DMS53 (cell line): ENCODE measurements at places on chromosomes 3 and 15.

GRCh38 chr3:147934451-147935180 is 525.5 kb downstream of the ZIC1 start:
- peak; percentile 16 for DNase-seq

DNA sequence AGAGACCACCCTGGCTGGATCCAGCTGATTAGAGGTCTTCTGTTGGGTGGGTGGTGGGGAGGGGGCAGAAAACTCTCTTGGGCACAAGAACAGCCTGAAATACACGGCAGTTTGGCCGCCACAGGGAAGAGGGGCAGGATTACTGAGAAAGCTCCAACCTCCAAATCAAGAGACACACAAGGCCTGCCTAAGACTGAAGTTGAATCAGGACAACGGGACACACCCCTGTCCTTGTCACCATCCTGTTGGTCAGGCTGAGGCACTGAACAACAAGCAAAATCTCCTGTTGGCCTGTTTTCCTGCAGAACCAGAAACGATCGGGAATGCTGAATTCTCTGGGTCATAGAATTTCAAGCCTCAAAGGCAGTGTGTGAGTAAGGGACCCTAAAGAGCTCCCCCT is 247.8 kb downstream of the FAM43A start:
- DNase-seq: no peak

DNA sequence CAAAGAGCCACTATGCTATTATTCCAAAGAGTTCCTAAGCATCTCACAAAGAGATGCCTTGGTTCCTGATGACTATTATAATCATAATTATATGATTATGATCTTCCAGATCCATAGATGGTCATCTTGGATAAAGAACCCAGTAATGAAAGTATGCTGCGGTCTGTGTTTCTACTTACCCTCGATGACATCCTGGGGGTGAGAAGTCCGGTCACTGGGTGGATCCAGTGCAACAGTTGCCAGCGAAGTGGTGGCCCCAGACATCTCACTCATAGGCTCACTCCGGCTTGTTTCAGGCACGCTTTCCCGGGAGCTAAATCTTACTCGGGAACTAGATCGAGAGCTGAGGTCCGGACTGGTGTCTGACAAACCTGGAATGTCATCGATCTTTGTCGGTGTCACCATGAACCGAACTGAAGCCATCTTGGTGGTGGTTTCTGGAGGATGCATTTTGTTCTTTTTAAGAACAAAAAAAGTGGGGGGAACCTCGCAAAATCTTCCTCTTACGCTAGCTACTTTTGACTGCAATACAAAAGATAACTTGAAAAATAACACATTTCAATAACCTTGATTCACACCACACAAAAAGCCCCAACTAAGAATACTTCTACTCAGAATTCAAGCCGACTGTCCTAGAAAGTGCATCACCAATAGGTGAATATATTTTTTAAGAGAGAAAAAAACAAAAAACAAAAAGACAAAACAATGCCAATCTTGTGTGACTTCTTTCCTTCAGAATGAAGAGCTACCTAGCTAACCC is 1.2 kb downstream of the SLC12A6 start:
- DNase-seq: no peak

DNA sequence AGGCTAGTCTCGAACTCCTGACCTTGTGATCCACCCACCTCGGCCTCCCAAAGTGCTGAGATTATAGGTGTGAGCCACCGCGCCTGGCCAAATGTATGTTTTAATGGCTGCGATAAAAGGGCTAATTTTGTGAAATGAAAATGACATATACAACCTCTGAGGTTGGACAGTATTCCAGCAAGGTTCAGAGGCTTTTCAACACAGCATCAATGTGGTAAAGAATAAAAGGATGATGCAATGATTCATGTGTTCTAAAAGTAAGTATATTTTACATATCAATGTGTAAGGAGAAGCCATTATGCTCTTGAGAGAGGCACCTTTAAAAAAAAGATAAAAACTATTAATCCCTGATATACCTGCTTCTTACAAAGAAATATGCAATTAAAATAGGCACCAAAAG is 6.7 kb downstream of the SLTM start:
- no peak for DNase-seq

DNA sequence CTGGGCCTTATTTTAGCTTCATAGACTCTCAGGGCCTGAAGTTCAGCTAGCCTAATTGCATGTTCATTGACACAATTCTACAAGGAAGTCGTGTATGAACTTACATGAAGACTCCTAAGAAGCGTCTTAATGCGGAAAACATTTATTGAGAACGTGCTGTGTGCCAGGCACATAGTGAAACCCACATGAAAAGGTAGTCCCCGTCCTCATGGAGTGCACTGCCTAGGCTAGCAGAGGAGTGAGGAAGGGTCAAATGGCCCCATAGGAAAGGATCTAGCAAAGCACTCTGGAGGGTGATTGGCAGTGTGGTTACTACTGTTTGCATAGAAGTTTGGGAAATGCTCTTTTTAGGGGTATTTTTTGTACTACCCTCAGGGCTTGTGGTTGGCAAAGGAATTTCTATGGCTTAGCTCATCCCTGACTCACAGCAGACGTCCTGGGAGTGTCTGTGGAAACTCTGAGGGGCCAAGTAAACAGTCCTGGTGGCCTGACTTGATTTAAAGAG is 854 bp upstream of the NPTN start:
- no peak for DNase-seq

DNA sequence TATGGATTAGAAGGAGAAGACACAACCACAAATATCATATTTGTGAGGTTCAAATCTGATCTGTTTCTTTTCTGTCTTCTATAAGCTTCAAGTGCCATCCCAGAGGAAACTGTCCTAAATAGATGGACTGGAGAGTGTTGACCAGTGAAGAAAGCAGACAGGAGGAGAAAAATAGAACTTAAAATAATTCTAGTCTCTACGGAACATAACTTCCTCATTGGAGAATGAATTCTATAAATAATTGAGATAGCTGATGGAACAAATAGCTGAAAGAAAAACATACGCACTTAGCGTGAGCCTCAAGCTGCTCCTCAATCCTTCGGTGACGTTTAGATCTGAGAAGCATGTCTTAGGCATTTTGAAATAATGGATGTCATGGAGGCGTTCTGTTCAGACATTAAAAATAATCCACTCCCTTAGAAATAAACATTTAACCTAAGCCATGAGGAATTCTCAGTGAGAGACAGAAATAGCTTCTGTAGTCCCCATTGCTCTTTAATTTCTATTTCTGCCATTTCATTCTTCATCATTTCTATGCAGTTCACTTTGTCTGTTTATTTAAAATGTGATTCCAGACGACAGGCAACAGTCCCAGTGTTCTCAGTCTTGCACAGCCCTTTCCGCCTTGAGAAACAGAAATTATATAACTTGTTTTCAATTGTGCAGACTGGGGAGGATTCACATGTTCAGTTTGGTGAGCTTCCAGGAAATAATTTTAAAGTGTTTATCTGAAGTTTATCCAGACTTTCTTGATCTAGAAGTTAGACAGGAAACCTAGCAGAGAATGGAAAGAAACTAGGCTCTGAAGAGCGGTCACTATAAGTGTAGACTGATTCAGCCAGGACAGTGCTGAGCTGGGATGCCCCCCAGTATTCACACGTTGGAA is 97.3 kb downstream of the NR1D2 start:
- DNase-seq: no peak

DNA sequence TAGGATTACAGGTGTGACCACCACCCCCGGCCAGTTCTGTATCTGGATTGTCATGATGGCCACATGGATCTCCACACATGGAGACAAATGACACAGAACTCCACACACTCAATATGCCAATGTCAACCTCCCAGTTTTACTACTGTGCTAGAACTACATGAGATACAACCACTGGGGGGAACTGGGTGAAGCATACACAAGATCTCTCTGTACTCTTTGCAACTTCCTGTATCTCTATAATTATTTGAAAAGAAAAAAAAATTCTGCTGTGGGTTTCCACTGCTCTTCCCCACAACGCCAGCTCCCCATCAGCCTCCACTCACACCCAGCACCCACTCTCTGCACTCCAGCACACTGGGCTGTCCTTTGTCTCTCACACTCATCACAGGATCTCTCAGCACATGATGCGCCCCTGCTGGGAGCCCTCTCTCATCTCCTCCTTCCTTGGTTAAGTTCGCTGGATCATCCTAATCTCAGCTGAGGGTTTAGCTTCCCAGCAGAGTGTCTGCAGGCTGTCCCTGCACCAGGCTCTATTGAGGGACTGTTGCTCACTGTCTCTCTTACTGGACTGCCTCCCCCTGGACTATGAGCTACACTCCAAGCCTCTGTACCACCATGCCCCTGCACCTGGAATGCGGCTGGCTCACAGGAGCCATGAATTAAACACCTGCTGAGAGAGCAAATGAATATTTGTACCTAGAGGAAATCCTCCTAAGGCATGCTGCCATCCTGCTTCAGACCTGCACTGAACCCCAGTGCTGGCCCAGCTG is 10.7 kb upstream of the RAB43 start:
- DNase-seq: no peak

DNA sequence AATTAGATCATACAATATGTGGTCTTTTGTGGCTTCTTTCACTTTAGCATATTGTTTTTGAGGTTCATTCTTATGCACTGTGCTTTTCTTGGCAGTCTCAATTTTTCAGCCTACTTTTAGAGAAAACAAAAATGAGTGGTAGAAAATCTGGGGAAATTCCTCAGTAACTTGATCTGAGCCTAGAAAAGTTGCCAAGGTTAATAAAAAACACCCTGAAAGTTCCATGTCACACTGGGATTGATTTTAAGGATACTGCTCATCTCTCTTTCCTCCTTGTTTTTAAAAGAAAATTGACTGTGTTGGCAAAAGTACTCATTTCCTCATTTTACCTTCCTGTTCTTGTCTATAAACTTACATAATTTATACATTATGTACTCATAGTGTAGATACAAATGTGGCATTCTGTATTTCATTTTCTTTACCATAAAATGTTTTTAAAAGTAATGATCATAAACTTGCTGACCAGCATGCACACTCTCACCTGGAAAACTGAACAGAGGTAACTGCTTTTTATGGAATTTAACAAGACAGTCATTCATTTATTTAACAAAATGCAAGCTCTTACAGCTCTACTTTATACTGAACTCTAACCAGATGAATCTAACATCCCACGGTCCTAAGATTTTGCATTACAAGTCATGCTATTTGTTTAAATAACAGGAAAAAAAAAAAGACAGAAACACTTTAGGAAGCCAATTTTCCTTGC is 28.6 kb upstream of the SH3BP5 start:
- DNase-seq: no peak
